ENCODE measurements at places on chromosomes 13 and 19.
A peak's percentile ranks its signal among the peaks of the same experiment; 100 is the strongest.

DNA sequence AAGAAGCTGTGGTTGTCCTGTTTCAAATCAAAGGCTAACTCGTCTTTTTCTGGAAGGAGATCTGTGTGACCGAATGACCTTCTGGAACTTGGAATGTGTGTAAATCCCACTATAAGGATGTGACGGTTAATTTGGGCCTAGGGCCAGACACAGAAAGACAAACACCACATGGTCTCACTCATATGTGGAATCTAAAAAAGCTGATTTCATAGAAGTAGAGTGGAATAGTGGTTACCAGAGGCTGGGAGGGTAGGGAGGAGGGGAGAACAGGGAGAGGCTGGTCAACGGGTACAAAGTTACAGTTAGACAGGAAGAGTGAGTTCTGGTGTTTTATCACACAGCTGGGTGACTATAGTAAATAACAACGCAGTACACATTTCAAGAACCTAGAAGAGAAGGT is 39.3 kb upstream of the RGCC start:
- no peak for DNase-seq

- DNase-seq, result no peak
Observed at GRCh38 chr13:97932647-97933046, 20.8 kb upstream of the IPO5 start.

- no peak for DNase-seq
Observed at GRCh38 chr19:51820011-51820410, 25.1 kb downstream of the FPR3 start.

DNA sequence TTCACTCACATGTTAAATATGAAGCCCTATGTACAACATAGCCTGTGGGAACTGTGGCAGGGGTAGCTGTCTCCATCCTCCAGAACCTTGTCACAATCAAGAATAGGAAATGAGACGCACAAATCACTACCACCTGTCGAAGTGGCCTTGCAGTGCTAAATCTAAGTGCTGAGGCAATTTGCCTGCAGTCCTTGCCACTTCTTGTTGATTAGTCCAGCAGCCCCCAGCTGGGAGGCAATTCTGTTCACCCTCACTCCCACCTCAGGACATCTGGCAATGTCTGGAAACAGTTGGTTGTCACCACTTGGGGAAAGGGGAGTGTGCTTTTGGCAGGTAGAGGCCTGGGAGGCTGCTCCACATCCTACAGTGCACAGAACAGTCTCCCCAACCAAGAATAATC is 10.7 kb downstream of the RFX2 start:
- no peak for DNase-seq

- DNase-seq, result no peak
Observed at GRCh38 chr13:67094078-67094477, 136.1 kb downstream of the PCDH9 start.

- peak; percentile 19 for DNase-seq
Observed at GRCh38 chr19:39906283-39906682, 28.2 kb downstream of the FCGBP start.
